ENCODE measurements at places on chromosomes 6 and 20.

GRCh38 chr6:39515006-39515405 lies 192.5 kb upstream of the KCNK16 start:
- no peak for DNase-seq

DNA sequence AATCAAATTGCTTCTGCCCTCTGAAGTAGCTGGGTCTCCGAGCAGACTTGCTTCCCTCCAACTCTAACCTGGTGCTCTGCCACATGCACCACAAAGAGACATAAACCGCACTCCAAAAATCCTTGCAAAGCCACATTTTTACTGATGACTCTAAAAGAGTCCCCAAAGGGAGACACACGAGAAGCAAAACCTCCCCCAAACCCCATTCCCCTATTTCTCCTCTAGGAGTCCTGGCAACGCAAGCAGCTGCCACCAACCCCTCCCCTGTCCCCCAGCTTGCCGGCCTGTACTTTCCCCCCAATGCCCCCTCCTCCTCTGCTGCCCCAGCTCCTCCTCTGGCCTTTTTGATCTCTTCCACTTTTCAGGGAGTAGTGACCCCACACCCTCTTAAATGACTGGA lies 180.1 kb upstream of the ARID1B start:
- DNase-seq, result no peak

DNA sequence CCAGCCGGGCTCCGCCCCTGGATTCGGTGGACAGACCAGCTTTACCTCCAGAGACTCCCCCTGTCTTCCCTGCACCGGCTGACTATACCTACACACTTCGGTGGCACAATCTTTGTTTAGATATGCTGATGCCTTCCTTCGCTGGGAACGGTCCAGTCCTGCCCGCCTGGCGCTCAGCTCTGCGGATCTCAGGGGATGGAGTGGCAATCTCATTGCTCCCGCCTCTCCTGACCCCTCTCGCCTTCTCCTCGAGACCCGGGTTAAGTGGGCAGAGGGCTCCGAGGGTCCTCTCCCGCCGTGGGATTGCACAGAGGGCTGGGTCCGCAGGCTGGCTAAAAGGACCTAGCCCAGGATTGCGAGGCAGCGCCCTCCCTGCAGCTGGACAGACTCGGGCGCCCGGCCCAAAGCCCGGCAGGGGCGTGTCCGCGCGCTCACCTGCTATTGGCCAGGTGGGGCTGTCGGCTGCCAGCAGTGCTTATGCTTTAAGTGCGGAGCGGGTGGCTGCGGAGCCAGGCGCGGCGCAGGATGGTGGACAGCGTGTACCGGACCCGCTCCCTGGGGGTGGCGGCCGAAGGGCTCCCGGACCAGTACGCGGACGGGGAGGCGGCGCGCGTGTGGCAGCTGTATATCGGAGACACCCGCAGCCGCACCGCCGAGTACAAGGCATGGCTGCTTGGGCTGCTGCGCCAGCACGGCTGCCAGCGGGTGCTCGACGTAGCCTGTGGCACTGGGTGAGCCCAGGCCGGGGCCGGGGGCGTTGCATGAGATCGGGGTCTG lies at the start of gene GNMT:
Gene GNMT, plus strand, starts transcription at position 512 of the 777 bp plus-strand sequence. Its CDS starts 14 bp downstream, at position 526.
- peak; percentile 43 for DNase-seq

GRCh38 chr6:136090929-136091328 lies 159.2 kb downstream of the MTFR2 start:
- DNase-seq, result no peak

DNA sequence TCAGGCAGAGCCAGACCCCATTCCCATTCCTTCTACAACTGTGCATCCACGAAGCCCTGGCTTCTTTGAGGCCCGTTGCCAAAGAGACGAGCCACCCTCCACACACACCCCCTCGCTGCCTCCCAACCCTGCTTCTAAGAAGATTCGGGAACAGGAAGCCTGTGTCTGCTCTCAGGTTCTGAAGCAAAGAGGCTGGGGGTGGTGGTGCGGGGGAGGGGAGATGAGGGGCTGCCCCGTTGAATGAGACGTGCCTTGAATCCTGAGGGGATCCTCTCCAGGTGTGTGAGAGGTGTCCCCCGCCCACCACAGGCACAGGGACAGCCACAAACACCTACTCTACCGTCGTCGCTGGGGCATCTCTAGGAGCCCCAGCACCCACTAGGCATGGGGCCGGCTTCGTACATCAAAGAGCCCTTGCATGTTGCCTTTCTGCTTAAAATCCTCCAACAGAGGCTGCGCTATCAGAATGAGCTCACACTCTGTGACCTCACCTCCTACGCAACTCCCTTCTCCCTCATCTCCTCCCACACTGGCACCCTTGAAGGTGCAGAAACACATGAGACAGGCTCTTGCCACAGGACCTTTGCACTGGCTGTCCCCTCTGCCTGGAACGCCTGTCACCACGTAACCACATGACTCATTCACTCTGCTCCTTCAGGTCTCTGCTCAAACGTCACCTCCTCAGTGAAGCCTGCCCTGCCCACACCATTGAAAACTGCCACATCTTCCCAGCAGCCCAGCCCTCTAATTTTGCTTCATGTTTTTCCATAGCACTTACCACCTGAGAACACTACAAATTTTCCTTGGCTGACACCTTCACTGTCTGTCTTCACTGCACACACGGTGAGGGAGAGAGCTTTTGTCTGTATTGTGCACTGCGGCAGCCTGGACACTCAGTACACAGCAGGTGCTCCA lies 58.5 kb downstream of the PREX1 start:
- peak; percentile 94 for DNase-seq

- DNase-seq, result no peak
Observed at GRCh38 chr20:34472246-34472925, 43.8 kb upstream of the DYNLRB1 start.

DNA sequence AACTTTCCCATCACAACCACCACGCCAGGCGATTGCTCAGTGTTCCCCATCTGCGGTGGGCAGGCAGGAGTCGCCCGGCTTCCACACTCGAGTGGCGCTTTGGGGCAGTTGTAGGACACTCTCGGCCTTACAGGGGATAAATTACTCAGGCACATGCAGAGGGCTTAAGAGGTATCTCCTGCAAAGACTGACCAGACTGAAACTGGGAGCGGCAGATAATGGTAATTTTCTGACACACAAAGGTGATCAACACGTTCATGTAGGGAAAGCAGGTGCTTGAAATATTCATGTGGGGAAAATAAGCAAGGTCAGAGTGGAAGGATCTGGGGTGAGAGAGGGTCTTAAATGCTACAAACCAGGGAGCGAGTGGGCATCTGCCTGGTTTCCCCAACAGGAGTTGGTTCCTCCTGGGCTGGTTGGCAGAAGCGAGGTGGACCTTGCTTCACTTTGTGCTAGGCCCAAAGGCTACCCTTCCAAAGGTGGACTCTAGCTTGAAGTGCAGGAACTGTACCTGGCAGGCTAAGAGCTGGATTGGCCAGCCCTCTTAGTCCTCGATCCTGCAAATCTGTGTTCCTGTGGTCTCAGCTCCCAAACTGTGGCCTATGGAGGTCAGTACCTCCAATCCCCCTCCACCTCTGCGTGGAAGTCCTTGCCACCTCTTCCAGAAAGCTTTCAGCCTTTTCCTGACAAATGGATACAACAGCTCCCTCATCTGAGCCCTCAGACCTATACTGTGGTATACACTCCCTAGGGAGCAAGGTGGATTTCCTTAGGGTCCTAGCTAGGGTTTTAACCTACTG lies 16.7 kb downstream of the PLAGL2 start:
- no peak for DNase-seq

DNA sequence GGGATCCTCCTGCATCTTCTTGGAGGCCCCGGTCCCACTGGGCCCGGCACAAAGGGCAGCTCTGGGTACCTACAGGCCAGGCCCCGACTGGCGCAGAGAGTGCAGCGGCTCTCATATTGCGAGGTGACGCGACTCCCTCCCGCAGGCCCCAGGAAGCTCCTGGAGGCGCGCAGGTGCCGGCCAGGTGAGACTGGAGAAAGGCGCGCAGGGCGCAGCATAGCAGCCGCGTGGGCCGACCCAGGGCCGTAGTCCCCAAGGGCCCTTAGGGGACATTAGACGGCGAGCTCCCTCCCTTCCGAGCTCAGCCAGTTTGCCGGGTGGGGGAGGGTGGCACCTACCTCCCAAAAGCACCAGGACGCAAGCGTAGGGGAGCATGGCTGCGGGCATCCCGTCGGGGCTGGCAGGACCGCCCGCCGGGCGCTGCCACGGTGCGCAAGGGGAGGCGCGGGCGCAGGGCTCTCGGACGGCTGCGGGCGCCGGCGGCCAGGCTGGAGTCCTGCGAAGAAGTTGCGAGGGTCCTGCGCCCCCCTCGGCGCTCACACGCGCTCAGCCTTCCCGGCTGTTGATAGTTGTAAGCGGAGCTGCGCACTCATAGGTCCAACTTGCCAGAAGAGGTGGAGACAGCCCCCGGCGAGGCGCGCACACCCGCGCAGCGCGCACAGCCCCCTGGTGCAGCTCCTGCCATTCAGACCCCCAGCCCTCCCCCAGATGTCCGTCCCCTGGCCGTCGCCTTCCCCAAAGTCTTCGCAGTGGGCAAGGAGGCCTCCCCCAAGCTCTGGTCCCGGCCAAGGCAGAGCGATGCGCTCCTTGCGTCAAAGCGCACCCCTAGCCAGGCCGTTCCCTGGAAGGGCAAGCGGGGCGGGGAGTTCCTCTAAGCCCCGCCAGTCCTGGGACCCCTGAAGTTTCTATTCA lies 622 bp downstream of the APCDD1L start:
- DNase-seq, result no peak

DNA sequence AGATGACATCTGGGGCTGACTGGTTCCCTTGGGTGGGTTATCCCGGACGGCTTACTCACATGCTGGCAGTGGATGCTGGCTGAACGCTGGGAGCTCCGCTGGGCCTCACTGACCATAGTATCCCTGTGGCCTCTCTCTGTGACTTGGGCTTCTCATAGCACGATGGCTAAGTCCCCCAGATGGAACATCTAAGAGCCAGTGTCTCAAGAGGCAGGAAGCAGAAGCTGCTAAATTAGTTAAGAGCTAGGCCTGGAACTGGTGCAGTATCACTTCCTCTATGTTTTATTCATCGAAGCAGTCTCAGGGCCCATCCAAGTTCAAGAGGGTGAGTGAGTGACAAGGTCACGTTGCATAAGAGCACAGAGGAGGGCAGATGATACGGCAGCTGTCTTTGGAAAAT lies 116.5 kb upstream of the LAMP5 start:
- DNase-seq, result no peak

- no peak for DNase-seq
Observed at GRCh38 chr6:14795451-14795850, 450.4 kb upstream of the JARID2 start.

DNA sequence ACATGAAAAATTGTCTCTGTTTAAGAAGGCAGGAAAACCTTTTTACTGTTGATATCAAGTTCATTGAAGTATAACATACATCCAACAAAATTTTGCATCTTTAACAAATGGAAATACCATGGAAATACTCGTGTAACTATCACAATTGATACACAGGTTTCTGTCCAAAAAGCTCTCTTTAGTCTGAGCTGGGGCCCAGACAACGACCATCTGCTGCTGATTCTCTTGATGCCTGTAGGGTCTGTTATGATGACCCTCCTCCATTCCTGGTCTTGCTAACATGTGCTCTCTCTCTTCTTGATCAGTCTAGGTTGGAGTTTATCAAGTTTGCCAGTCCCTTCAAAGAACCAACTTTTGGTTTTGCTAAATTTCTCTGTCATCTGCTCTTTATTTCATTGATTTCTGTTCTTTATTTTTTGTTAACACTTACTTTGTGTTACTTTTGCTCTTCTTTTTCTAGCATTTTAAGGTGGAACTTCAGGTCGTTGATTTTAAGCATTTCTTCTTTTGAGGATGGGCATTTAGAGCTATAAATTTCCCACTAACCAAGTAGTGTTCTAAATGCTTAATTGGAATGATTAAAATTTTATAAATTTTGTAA lies 116.8 kb downstream of the PSMB1 start:
- no peak for DNase-seq

- no peak for DNase-seq
Observed at GRCh38 chr20:37973059-37973910, 60.0 kb downstream of the TTI1 start.

- no peak for DNase-seq
Observed at GRCh38 chr6:43922426-43923375, 152.7 kb downstream of the VEGFA start.

GRCh38 chr6:14754751-14755513 lies 490.9 kb upstream of the JARID2 start:
- DNase-seq, result peak; percentile 75

DNA sequence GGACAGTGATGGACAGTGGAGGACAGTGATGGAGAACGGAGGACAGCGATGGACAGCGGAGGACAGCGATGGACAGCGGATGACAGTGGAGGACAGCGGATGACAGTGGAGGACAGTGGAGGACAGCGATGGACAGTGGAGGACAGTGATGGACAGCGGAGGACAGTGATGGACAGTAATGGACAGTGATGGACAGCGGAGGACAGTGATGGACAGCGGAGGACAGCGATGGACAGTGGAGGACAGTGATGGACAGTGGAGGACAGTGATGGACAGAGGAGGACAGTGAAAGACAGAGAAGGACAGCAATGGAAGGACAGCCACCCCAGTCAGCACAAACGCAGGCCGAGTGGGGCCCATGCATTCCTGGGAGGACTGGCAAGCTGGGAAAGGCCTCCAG lies 3.4 kb upstream of the NKAIN4 start:
- DNase-seq, result no peak

DNA sequence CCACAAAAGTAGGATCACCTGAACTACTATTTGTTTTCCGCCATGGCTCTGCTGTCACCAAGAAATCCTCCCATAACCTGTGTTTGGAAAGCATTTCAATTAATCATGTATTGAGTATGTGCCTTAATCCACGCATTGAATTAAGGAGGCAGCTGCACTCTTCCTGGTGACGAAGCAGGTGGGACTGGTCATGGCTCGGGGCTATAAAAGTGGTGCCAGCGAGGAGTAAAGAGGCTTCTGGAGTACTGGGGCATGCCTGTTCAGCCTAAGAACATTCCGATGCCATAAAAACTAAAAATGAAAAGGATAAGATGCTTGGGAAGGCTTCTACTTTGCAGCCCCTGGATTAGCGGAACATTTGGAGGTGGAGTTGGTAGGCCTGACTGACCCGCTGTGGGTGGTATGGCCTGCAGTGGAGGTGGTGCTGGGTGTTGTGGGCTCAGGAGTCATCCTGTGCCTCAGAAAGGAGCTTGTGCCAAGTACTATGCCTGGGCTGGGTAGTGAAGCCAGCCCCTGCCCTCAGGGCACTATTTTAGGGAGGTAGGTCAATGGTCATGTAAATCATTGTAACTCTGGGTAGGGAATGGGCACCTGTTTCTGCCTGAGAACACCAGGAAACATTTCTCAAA lies 110.5 kb downstream of the B3GAT2 start:
- DNase-seq, result no peak

DNA sequence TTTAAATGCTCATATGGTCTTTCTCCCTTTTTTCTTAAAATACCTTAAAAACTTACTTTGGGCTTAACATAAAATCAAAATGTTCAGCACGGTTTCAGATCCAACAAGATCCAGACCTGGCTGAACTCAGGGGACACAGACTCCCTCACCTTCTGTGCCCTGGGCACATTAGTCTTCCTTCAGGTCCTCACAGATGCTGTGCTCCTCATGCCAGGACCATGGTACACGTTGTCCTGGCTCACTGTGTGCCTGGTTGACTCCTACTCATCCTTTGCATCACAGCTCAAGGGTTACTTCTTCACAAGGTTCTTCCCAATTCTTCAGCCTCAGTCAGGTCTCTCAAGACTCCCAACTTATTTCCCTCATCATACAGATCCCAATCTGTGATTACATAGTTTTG lies 73.6 kb upstream of the TCF21 start:
- no peak for DNase-seq

- DNase-seq, result no peak
Observed at GRCh38 chr6:154267508-154268106, 89.0 kb downstream of the IPCEF1 start.

Measured in activated CD4-positive, alpha-beta T cell treated with anti-CD3 and anti-CD28 coated beads for 48 hours (primary cell).